ENCODE measurements at places on chromosomes 12 and 14.

DNA sequence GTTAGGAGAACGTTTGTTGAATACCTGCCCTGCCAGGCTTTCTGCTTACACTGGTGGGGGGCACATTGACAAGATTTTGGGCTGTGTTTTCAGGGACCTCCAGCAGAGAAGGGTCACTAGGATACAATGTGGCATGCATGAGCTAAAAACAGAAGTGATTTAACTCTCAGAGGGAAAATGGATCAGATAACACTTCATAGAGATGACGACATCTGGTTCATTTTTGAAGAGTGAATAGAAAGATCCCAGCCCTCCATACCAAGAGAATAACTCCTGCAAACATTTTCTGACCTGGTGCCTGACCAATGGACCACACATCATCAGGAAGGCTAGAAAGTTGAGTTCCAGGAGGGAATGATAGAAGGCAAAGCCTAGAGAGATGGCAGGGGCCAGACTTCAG, 33.7 kb downstream of the CKB start:
- no peak for DNase-seq

GRCh38 chr12:57233357-57234232, 4.1 kb downstream of the SHMT2 start:
- no peak for DNase-seq

DNA sequence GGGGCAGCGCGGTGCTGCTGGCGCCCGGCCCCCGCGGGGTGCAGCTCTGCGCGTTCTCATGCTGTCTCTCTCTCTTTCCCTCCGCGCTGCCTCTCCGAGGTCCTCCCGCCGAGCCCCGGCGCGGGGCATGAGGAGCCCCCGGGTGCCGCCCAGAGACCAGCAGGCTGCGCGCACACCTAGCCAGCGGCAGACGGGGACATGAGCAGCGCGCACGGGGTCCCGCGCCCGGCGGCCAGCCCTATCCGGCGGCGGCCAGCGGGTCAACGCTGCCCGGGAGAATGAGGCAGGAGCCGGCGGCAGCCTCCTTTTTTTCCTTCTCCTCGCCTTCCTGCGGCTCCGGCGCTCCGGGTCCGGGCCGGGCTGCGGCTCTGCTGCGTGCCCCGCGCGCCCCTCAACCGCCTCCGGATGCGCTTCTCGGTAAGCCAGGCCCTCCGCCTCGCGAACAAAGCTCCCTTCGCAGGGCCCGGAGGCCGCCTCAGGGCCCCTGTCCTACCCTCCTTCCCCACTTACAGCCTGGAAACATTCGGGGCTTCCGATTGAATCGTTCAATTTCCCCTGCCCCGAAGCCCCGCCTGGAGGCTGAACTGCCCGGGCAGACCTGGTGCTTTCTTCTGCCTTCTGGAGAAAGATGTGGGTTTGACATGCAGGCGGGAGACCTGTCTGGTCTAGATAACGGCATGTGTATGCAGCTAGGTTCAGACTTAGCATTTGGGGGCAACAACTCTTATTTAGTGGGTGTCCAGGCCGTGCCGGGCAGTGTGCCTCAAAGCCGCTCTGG, at the start of gene TUNAR:
TSS of gene TUNAR (plus strand) at position 72 of the 778 bp plus-strand sequence.
- no peak for DNase-seq

GRCh38 chr12:63982604-63983295, 138.2 kb downstream of the SRGAP1 start:
- DNase-seq, result peak; percentile 34

DNA sequence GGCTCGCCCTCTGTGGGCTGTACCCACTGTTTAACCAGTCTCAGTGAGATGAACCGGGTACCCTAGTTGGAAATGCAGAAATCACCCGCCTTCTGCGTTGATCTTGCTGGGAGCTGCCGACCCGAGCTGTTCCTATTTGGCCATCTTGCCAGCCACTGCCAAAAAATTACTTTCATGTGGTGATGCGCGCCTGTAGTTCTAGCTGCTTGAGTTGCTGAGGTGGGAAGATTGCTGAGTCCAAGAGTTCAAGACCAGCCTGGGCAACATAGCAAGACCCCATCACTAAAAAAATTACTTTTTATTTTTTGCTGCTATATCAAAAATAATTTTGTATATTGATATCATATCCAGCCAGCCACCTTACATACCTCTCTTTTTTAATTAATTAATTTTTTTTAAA, 18.4 kb downstream of the BRMS1L start:
- DNase-seq, result no peak
